ENCODE measurements at places on chromosomes 1 and 21.
A peak's percentile ranks its signal among the peaks of the same experiment; 100 is the strongest.

DNA sequence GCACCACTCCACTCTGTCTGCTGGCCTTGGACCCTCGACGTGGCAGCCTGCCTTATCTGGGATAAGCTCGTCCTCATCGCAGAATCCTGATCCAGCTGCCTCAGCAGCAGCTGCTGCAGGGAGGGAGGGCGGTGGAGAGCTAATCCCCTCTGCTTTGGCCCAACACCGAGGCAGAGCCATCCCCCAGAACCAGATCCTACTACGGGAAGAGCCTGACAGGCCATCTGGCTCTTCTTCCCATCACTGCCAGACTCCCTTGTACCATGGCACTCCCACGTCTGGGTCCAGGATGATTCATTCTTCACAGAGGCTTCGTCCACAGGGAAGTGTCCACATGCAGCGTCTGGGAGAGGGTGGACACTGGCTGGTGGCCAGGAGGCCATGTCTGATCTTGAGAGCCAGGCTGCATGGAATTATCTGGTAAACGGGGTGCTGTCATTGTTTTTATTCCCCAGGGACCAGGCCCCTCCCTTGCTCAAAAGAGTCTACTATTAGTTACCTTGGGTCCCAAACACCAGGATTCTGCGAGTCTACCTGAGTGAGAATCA lies 14.6 kb upstream of the PKP1 start:
- DNase-seq, result peak; percentile 88

GRCh38 chr1:239386453-239387303 lies at the start of gene CHRM3:
Gene CHRM3, plus strand, starts transcription at chr1:239386568. Its CDS starts 520,884 bp downstream, at chr1:239907452.
- DNase-seq, result peak; percentile 4

GRCh38 chr1:73907051-73907450 lies 290.9 kb downstream of the LRRIQ3 start:
- no peak for DNase-seq

GRCh38 chr1:151143986-151144385 lies 2.4 kb downstream of the SEMA6C start:
- DNase-seq, result no peak

- DNase-seq, result peak; percentile 82
Measured at GRCh38 chr1:23555270-23555985, 3.9 kb downstream of the ID3 start.

- DNase-seq, result no peak
Measured at GRCh38 chr21:14773777-14774345, 227.7 kb upstream of the SAMSN1 start.

- peak; percentile 31 for DNase-seq
Measured at GRCh38 chr1:116857092-116857491, 52.6 kb upstream of the PTGFRN start.

DNA sequence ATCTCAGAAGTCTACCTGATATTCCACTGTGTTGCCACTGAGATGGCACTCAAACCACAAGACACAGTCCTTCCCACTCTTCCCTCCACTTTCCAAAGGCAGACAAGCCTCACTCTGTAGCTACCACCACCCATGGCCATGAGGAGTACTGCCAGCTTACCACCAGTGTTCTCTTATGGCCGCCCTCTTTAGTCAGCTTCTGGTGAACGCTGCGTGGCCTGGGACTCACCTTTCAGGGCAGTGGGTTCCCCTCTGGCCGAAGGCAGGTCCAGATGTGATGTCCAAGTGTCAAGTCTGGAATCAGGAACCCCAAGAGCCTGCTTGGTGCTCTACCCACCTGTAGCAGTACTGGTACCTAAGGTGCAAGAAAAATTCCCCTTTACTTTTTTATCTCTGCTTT lies 580.8 kb downstream of the LRRIQ3 start:
- DNase-seq, result no peak

DNA sequence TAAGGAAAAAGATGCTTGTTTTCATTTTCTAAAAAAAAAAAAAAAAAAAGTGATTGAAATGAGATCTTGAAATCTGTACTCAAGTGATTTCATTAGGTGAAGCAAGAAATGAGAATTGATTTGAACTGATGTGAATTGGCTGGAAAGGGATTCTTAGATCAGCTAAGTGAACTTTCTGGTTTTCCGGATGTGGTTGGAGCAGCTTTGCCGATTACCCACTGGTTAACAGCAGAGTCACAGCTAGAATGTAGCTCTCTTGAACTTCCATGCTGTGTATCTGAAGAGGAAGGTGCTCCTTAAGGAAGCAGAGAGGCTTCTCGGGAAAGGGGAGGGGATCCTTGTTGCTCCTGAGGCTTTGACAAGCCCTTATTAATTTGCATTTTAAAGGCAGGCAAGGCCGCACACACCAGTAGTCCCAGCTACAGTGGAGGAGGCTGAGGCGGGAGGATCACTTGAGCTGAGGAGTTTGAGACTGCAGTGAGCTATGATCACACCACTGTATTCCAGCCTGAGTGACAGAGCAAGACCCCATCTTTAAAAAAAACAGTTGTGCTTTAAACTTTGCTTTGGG lies 28.7 kb upstream of the PWP2 start:
- no peak for DNase-seq

GRCh38 chr1:12760256-12760795 lies 13.2 kb upstream of the PRAMEF12 start:
- DNase-seq, result no peak

- no peak for DNase-seq
Measured at GRCh38 chr1:161121042-161121650, 3.2 kb downstream of the NIT1 start.

- no peak for DNase-seq
Measured at GRCh38 chr1:65434760-65435159, 14.3 kb downstream of the LEPR start.

GRCh38 chr1:30153743-30154449 lies 569.5 kb downstream of the MATN1 start:
- no peak for DNase-seq

GRCh38 chr1:178046591-178047270 lies 47.2 kb upstream of the RASAL2 start:
- no peak for DNase-seq

- no peak for DNase-seq
Measured at GRCh38 chr1:174243451-174244000, 84.2 kb downstream of the RABGAP1L start.
